ENCODE measurements at places on chromosomes 1 and 21.

DNA sequence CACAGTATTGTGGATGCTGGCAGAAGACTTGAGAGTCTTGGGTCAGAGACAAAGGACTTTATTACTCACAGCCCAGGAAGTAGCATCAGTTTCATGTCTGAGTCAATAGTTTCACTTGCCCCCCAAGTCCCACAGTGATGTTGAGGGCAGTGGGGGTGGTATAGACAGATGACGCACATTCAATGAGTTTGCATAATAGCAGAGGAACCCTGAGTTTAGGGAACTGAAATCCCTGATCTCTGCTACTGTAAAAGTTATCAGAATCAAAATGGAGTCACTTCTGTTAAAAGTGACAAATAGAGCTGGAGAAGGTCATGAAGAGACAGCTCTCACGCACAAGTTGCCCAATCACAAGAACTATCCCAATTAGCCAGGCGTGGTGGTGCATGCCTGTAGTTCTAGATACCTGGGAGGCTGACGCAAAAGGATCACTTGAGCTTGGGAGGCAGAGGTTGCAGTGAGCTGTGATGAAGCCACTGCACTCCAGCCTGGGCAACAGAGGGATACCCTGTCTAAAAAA is 11.5 kb upstream of the HCRTR1 start:
- no peak for DNase-seq

GRCh38 chr1:17347769-17348592 is 24.0 kb upstream of the PADI6 start:
- no peak for DNase-seq

- no peak for DNase-seq
These were observed 7.2 kb downstream of the LAD1 start for GRCh38 chr1:201391651-201392511.

- DNase-seq: peak; percentile 20
These were observed 9.5 kb downstream of the COLGALT2 start for GRCh38 chr1:184027826-184028695.

GRCh38 chr1:15049067-15049466 is 104.5 kb upstream of the TMEM51 start:
- no peak for DNase-seq

DNA sequence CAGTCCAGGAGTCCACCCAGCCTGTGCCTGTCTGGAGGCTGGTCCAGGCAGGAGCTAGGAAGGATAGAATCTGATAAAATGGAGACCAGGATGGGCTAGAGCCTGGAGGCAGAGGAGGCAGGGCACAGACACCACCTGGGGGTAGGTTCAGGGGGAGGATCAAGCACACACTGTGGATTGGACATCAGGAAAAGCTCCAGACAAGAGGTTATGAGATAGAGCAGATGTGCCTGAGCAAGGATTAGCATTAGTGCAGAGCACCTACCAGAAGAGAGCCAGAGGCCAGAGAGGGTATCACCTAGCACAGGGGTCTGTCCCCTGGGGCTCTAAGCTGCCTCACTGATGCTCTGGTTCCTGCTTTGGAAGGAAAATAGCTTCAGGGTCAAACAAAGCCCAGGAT is 216.7 kb upstream of the ZC3H12A start:
- no peak for DNase-seq

- DNase-seq: no peak
These were observed 35.7 kb downstream of the ETS2 start for GRCh38 chr21:38841472-38841871.

DNA sequence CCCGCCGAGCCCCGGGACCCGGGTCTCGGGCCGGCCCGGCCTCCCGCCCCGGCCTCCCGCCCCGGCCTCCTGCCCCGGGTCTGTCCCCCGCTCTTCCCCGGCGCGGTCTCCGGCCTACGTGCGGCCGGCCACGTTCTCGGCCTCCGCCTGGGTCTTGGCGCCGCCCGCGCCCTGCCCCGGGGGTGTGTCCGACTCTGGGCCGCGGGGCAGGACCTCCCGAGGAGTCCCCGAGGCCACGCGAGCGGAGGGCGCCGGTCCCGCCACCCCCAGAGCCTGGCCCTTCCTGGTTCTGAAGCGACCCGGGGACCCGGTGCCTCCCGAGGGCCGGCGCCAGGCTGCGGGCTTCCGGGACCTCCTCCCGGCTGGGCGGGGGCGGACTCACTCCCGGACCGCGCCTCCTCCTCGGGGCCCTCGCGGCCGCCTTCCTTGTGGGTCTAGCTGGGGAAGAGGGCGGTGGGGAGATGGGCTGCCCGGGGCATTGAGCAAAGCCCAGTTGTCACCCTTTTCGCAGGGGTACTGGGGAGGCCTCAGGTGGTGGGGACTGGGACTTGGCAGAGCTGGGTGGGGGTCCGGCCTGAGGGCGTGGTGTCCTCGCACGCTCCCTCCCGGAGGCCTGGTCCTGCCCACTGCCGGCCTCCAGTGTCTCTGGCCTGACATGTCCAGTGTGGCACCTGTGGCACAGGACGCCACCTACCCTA is 558 bp downstream of the PFKL start:
- DNase-seq: peak; percentile 43

- peak; percentile 40 for DNase-seq
These were observed 25.8 kb downstream of the PTPN14 start for GRCh38 chr1:214525535-214526019.

DNA sequence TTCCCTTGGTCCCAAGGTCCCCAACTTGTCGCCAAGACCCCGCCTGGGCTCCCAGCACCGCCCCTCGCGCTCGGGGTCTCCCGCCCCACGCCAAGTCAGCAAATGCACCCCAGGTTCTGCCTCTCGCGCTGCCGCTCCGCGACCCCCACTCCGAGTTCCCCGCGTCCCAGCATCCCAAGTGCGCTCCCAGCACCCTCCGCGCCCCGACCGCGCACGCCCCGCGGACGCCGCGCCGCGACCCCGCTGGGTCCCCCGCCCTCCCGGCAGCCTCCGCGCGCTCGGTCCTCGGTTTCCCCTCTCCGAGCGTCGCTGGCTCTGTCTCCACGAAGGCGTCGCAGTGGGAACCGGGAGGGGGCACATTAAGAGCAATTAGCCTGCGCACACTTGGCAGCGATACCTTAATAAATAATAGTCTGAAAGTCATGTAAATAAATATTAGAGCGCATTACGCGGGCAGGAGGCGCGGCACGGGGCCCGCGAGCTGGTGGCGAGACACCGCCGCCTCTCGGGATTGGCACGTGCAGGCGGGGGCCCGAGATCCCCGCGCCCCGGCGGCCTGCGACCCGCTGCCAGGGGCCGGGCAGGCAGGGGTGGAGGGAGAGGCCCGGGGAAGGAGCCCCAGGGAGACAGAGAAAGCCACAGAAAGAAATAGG is 75.9 kb downstream of the VWA5B1 start:
- DNase-seq: no peak

GRCh38 chr1:80447526-80447925 is 1353.2 kb upstream of the ADGRL2 start:
- DNase-seq: no peak

GRCh38 chr21:34031835-34032370 is 41.5 kb upstream of the MRPS6 start:
- DNase-seq: no peak

DNA sequence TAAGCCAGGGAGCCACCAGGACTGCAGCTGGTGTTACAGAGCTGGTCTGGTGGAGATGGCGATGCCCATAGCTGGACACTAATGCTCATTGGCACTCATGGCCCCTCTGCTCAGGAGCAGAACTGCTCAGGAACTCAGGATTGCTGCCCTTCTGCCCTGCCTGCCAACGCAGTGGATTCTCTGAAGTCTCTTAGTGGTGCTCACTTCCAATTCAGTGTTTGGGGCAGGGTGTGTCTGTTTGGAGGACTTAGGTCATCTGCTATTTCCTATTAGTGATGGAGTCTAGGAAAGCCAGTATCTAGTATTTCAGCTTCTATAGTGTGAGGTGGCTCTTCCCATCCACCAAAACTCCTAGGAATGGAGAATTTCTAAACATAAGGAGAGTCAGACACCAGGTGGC is 29.1 kb downstream of the S100A10 start:
- no peak for DNase-seq

DNA sequence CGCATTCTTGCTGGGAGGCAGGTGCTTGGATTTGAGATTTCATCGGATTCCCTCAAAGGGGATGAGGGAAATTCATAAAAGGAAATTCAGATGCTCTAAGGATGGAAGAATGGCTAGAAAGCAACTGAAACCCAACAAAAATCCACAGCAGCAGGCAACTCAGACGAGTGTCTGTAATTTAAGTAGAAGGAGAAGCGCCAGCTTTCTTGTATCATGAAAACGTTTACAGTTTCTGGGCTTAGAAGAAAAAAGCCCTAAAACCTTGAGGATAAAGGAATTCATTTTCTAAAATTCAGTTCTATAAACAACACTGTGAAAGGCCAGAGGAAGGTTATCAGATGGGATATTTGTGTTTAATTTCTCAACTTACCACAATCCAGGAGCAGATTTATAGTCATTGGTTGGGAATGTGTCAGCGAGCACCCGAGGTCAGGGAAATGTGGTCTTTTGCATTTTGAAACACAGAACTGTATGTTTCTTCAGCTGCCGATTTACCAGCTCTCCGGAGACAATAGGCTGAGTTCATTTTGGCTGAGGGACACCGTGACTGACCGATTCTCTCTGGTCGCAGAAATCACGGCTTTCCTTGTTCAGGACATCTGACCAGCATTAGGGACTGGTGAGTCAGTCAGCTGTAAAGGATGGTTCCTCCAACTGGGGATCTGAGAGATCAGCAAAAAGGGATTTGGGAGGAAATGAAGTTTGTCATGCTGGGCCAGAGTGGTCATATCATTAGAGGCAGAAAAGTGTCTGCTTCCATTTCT is 111.6 kb upstream of the ERRFI1 start:
- peak; percentile 98 for DNase-seq

DNA sequence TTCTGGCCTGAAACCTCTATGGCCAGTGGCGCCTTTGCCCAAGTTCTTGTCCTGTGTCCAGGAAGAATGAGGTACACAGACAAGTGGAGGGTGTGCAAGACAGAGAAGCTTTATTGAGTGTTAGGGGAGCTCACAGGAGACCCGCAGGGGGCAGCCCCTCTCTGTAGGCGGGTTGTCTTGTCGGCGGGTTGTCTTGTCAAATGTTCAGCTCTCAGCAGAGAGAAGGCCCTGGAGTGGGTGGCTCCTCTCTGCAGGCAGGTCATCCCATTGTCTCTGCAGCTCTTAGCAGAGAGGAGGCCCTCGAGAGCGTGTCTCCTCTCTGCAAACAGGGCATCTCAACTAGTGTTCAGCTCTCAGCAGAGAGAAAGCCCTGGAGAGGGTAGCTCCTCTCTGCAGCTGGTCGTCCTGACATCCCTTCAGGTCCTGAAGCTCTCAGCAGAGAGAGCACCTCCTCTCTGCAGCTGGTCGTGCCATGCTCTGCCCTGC is 11.0 kb downstream of the COL6A2 start:
- DNase-seq: no peak

- DNase-seq: peak; percentile 77
These were observed 7.9 kb upstream of the OPRD1 start for GRCh38 chr1:28804071-28804470.

GRCh38 chr1:225539575-225539974 is 111.7 kb upstream of the LBR start:
- no peak for DNase-seq

DNA sequence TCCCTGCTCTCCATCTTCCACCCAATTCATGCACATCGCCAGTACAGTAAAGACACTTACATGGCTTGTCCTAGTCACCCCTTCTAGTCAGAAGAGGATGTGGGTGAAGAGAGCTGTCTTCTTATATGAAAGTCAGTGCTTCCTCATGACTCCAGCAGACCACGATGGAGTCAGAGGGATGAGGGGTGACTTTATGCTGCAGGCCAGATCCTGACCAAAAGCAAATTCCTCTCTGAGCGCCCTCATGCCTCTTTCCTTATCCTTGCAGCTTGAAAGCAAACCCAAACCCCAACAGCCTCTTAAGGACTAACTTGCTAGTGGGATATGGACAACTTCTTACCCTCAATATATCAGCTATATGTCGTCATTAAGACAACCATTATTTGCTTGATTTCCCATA is 348.2 kb upstream of the DUSP10 start:
- no peak for DNase-seq

DNA sequence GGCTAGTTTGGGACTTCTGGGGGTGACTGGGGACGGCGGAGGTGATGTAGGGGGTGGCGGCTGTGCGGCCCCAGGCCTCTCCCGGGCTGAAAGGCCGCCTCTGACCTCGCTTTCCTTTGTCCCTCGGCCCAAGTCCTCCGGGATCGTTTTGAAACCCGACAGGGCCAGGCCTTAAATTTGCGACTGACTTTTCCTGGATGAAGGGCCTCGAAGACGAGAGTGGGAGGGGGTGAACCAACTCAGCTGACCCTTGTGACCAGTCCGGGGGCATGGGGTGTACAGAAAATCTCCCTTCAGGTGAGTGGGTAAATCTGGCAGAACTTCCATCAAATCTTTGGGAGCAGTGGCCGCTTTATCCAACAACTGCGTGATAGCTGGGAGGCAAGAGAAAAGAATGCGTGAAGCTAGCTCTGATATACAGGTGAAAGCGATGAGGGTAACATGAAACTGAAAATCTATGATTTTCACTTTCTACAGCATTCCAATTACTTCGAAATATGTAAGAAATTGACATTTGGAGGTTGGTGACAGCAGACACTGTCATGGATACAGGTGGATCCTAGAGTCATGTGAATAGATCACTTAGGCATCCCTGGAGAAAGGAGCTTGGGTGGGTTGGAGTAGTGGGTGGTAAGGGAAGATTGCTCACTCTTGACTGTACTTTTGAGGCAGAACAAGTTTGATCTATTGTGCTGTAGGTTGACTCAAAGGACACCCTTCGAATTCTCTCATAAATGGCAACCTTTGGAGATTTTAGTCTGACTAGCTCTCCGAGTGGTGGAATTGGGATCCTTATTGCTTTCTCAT is 885 bp downstream of the AHCYL1 start:
- no peak for DNase-seq

Data from SJCRH30 (cell line).